Midbrain (tissue), 1 donor: ENCODE measurements at places on chromosomes 1 and 21.

DNA sequence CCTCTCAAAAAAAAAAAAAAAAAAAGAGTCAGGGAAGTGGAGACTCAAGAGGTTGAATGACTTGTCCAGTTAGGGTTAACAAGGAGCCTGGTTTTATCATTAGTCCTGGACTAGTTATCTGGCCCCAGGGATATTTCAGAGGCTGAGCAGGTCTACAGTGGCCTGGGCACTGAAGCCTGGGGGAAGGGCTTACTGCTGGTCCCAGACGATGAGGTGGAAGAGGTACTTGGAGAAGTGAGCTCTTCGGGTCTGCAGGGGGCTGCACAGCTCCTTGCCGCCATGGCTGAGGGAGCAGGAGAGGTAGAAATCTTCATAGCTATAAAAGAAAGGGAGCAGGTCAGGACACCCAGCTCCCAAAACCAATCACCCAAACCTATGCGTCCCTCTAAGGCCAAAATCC, 40.1 kb downstream of the PIK3C2B start:
- no peak for DNase-seq

DNA sequence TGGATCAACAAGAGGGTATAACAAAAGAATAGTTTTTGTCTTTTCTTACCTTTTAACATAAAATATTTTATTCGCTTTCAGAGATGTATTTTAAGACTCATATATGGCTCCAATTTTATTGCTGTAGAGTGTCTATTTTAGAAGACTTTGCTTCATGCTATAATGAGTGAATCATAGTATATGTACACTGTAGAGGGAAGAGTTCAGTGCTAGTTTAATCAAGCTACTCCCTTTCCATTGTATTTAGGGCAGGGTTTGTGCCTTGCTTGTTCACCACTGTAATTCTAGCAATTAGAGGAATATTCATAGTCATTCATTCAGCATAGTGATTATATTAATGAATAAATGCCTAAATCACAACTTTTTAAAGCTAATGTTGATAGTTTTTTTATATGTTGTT, 78.8 kb downstream of the CEP350 start:
- DNase-seq = no peak

- no peak for DNase-seq
These were observed 3.4 kb upstream of the TRIM11 start for GRCh38 chr1:228410015-228410414.

DNA sequence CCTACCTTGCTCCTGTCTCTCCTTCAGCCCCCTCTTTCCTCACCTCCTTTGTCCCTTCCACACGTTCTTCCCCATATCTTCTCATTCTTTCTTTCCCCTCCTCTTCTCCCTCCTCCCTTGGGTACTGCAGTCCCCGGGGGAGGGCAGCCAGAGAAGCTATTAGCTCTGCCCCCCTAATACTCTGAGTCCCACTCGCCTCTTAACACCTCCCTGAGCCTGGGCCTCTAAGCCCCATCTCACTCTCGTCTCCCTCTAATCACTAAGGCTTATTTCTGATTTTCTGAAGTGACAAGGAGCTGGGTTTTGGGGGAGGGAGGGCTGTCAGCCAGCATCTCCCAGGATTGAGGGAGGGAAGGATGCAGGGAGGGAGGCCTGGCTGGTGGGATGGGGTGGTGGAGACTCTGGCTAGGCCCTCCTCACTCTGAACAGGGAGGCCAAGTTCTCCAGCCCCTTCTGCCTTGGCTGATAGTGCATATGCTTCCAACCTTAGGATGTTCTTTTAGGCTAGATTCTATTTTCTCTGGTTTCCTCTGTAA, 25.6 kb upstream of the DMBX1 start:
- no peak for DNase-seq

GRCh38 chr1:8603220-8603616, 214.2 kb downstream of the RERE start:
- no peak for DNase-seq

- peak; percentile 1 for DNase-seq
These were observed 70.3 kb upstream of the CAMK1G start for GRCh38 chr1:209513226-209513625.

GRCh38 chr1:12316331-12316730, 86.5 kb downstream of the VPS13D start:
- no peak for DNase-seq

DNA sequence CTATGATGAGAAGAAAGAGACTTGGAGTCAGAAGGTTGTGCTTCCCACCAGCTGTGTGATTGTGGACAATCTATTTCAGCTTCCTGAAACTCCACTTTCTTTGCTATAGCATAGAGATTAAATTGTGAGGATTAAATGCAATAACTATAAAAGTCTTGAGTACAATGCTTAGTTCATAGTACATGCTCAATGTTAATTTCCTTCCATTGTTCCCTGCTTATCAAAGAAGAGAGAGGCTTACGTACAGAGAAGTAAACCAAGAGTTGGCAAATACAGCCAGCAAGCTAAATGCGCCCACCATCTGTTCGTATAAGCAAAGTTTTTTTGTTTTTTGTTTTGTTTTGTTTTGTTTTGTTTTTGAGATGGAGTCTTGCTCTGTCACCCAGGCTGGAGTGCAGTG, 317.9 kb upstream of the NFIA start:
- no peak for DNase-seq
